CD4-positive, CD25-positive, alpha-beta regulatory T cell (primary cell): ENCODE measurements at places on chromosomes 6 and 20. TPM values are rescaled to one million over a fixed set of nuclear protein-coding genes. Genes with fewer than 3 reads are reported as not detected.

The PCK1 gene
- polyA plus RNA-seq = not detected

The NFKBIL1 gene
- polyA plus RNA-seq = 7.4 TPM

The PPIL6 gene
- 0.42 TPM for polyA plus RNA-seq

The ADGB gene
- polyA plus RNA-seq = not detected

The GID8 gene
- polyA plus RNA-seq = 19.9 TPM
